ENCODE measurements at places on chromosomes 6 and 20. TPM values are rescaled to one million over a fixed set of nuclear protein-coding genes. Genes with fewer than 3 reads are reported as not detected.

GNAS-AS1 gene
- not detected for polyA plus RNA-seq

COL9A3 gene
- 11.9 TPM for polyA plus RNA-seq

PNPLA1 gene
- polyA plus RNA-seq, result 0.19 TPM

SAMD10 gene
- polyA plus RNA-seq, result 9.5 TPM

CST7 gene
- 22.8 TPM for polyA plus RNA-seq

NHLRC1 gene
- polyA plus RNA-seq, result 0.40 TPM

BNIP5 gene
- not detected for polyA plus RNA-seq

SIRPA gene
- polyA plus RNA-seq, result 0.26 TPM

TBXT gene
- not detected for polyA plus RNA-seq

SIRPG gene
- 3.2 TPM for polyA plus RNA-seq

DDO gene
- polyA plus RNA-seq, result not detected

PRL gene
- not detected for polyA plus RNA-seq

ABCC10 gene
- 13.4 TPM for polyA plus RNA-seq

C20orf144 gene
- not detected for polyA plus RNA-seq

OR2J2 gene
- polyA plus RNA-seq, result not detected

RAET1E gene
- not detected for polyA plus RNA-seq

Data from IgD-negative memory B cell (primary cell).